ENCODE measurements at places on chromosomes 7 and 10.

- DNase-seq, result no peak
Measured at GRCh38 chr7:14936554-14936953, 34.0 kb upstream of the DGKB start.

DNA sequence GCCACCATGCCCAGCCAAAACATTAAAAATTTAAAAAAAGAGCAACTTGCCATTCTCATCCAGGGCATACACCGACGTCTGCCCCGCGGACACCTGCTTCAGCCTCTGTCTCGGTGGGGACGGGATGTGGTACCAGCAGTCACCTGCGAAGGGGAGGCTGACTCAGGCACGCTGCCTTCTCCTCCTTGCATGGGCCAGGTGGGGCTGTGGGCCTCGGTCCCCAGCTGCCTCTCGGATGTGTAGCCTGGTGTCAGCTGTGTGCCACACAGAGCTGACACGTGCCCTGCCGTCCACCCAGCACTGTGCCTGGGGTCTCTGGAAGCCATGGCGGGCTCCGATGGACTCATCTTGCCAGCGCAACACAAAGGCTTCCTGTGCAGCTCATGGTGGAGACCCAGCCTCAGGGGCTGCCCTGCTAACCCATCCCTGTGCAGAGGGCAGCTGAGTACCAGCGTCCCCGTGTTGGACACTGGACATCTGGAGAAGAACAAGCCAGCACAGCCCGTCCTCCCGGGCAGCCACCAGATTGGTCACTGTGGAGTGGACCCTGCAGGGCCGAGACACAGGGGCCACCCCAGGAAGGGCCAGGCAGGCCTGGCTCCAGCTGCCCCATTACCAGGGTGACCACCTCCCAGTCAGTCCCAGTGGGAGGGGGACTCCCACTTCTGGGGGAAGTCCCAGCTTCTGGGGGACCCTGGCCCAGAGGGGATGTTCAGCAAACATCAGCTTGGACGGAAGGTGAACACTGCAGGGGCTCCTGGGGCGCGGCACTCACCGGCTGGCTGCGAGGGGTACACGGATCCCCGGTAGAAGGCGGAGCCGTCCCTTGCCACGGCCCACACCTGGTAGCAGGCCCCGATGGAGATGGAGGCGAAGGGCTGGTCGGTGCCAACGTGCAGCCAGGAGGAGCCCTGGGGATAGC lies 10.6 kb downstream of the BHLHA15 start:
- no peak for DNase-seq

- peak; percentile 7 for DNase-seq
Measured at GRCh38 chr7:96596120-96596826, 113.4 kb downstream of the SEM1 start.

DNA sequence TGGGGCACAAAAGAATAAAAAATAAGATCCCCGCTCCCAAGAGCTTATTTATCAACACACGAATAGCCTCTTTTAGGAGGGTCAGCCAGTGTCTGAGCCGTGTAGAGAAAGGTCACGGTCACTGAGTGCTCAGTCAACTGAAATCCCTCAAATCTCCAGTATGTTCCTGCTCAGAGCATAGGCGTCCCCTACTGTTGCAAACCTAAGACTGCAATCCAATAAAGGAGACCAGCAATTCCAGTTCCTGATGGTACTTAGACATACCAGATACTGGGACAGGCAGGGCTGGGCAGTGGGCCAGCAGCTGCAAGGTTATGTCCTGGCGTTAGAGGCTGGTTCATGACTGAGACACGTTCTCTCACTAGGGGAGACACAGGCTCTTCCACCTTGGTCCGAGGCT lies 93.6 kb downstream of the CACNB2 start:
- no peak for DNase-seq

DNA sequence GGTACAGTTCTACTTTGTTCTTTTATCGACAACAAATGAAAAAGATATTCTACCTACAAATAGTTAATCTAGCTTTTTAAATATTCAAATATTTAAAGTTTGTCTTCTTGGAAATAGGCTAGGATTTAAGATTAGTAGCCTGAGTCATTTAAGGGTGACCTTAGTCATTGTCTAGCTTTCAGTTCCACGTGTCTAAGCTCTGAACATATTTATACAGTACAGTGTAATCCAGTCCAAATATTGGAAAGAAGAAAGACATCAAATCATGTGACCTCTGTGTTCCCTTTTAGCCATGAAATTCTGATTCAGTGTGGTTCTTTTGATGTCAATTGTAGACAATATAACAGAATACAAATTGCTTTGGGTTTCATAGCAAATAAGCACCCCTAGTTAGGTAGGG lies 121.1 kb downstream of the MALRD1 start:
- no peak for DNase-seq

GRCh38 chr10:49579621-49580020 lies 30.5 kb upstream of the SLC18A3 start:
- DNase-seq, result peak; percentile 65

GRCh38 chr10:85919491-85920021 lies 447.0 kb downstream of the GRID1 start:
- no peak for DNase-seq

DNA sequence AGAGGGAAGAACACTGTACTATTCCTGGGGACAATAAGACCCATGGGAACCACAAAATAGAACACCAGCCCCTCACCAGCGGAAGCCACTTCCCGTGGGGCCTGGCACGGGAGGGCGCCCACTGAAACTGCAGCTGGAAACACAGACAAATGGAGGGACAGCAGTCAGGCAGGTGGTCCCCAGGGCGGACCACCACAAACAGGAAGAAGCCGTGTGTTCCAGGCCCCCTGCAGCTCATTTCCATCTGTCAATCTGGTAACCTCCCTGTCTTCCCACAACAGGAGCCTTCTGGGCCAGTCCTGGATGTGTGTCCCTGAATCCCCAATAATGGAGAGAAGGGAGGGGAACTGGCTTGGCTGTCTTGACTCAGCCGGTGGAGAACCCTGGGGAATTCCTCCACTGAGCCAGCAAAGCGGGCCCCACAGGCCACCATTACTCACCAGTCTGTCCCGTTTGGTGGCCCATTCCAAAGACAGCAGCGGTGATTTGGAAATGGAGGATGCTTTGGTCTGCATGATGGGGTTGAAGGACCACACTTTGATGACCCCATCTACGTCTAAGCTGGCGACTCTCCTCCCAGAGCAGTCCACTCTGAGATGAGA lies 16.7 kb downstream of the WDR91 start:
- DNase-seq, result no peak

- DNase-seq, result peak; percentile 25
Measured at GRCh38 chr10:33487014-33487776, 152.7 kb upstream of the NRP1 start.

DNA sequence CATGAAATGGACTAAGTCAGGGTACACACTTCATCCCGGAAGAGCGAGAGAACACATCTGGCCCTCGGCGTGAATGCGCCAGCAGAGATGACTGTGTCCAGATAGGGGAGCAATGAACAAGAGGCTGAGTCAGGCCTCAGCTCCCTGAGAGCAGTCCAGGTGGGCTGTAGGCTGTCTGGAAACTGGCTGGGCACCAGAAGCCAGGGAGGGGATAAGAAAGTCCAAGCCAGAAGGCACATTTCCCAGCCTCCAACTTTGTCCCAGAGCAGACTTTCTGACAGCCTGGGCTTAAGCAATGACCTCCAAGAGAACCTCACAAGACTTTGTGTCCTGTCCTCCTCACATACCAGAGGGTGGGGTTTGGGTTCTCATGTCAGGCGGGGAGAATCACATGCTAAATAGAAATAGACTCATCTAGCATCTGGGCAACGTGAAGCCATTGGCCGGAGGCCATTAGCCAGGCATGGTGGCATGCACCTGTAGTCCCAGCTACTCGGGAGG lies 157.2 kb downstream of the ARHGAP12 start:
- no peak for DNase-seq
